Heart right ventricle (tissue), 16 donors: ENCODE measurements at places on chromosomes 7 and 10. TPM values are rescaled to one million over a fixed set of nuclear protein-coding genes. Genes with fewer than 3 reads are reported as not detected.

GRCh38 chr7:8338206-8338605, 76.2 kb upstream of the ICA1 start:
- no peak for DNase-seq

DNA sequence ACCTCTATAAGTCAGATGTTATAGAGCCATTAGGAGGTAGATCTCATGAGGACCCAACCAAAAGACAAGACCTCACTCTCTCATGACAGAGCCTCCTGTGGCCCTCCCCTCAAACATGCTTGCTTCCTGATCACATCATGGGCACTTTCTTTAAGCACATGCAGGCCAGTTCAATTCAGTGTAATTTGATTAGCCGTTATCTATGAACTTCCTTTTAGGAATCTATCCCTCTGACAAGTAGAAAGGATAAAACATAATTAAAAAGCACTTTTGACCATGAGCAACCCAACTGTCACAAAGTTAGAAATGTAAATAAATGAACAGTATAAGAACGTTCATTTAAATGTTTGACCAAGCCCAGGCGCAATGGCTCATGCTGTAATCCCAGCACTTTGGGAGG, 27.7 kb upstream of the TMEM254 start:
- DNase-seq = no peak

DNA sequence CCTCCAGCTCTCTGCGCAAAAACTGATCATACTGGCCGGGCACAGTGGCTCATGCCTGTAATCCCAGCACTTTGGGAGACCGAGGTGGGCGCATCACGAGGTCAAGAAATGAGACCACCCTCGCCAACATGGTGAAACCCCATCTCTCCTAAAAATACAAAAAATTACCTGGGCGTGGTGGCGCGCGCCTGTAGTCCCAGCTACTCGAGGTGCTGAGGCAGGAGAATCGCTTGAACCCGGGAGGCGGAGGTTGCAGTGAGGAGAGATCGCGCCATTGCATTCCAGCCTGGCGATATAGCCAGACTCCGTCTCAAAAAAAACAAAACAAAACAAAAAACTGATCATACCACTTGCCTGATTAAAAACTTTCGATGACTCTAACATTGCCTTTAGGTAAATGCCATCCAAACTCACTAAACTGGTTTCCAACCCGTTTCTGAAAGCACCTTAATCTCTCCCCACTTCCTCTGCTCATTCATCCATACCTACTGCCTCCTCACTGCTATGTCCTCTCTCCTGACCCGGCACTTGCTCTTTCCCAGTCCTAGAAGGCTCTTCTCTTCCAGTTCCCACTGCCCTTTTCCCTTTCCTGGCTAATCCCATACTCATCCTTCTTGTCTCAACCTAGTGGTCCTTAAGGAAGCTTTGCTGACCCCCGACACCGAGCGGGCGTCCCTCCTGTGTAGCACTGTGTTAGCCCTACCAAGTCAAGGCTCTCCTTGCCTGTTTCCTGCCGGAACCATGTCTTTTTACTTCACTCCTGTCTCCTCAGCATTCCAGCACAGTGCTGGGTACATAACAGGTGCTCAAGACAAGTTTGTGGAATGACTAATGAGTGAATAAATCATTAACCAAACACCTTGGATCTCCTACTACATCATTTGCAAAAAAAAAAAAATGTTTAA, 686 bp upstream of the MIOS start:
- DNase-seq = no peak

- no peak for DNase-seq
Measured at GRCh38 chr10:96072674-96073073, 29.3 kb downstream of the CCNJ start.

- no peak for DNase-seq
Measured at GRCh38 chr10:108060246-108060645, 895.7 kb upstream of the SORCS1 start.

- no peak for DNase-seq
Measured at GRCh38 chr10:60032723-60033122, 126.4 kb upstream of the CCDC6 start.

GRCh38 chr10:52956461-52956860, 183.9 kb upstream of the MBL2 start:
- DNase-seq = no peak

GRCh38 chr7:84144480-84144879, 50.1 kb downstream of the SEMA3A start:
- no peak for DNase-seq

DNA sequence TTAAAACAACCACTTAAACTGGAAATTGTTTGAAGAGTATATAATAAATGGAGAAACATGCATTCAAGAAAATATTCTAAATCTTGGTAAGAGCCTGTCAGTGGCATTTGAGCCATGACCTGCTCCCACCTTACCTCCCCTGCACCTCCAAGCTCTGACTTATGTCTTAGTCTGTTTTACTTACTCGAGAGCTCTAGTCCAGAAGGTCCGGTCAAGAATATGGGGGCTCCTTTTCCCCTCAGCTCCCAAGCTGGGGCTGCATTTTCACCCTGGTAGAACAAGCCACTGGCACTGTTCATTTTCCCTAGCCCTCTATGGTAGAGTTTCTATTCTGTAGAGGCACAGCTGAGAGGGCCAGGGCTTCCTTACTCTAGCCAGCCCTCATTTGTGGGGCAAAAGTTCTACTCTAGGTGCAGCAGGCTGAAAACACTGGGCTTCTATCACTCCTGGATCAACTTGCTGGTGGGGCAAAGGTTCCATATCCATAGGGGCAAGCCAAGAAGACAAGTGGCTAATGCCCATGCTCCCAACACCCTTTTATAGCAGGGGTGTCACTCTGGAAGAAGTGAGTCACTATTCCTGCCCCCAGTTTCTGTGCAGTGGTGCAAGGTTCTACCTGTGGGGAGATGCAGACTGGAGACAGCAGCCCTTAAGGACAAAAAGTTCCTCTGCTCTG, 40.6 kb downstream of the ZNF438 start:
- no peak for DNase-seq

GRCh38 chr7:115229401-115230105, 307.7 kb downstream of the MDFIC start:
- no peak for DNase-seq

DNA sequence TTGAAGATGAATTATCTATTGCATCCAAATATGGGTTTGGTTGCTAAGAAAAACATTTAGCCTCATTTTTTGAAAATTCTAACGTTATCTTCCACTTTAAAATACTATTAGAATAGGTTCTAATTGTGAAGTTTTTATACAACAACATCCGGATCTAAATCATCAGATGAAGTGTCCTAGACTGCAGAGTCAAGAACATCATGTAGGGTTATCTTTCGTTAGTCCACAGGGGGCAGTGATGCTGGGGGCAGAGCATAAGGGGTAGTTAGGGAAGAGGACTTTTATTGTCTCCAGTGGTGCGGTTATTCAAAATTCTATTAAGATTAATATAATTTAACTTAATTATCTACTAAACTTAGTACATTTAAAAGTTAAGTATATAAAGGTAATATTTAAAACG, 990.6 kb upstream of the PHF14 start:
- DNase-seq = no peak

GRCh38 chr10:110915035-110915434, 3.9 kb downstream of the BBIP1 start:
- no peak for DNase-seq

- DNase-seq = no peak
Measured at GRCh38 chr7:2954433-2954853, 89.2 kb downstream of the CARD11 start.

- DNase-seq = peak; percentile 17
Measured at GRCh38 chr7:37833107-37833817, 15.1 kb upstream of the NME8 start.

GRCh38 chr10:19469521-19469920, 346.7 kb upstream of the PLXDC2 start:
- DNase-seq = no peak

The CRPPA gene
- total RNA-seq = 5.9 TPM

The RASA4 gene
- total RNA-seq = 12.9 TPM

The GNAT3 gene
- total RNA-seq = not detected

The DNAH11 gene
- 0.59 TPM for total RNA-seq

The CUZD1 gene
- 0.26 TPM for total RNA-seq

The ADK gene
- 38.7 TPM for total RNA-seq
